ENCODE measurements at places on chromosomes 11 and 22.

DNA sequence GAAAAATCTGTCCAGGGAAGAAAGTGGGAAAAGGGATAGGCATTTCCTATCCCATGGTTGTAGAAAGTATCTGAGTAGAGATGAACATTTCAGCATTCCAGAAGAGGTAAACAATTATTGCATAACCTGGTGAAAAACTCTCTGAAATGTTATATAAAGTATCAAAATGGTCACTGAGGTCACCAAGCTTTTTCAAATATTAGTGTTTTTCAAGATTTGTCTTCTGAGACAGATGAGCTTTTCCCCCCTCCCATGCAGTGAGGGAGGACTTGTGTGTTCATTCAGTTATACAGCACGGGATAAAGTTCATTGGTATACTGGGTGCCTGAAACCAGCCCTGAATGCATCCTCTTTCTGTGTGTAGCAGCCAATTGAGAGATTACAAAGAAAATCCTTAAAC is 1.9 kb upstream of the DEPDC7 start:
- DNase-seq, result no peak

- peak; percentile 72 for DNase-seq
Measured at GRCh38 chr11:64146036-64146955, 19.6 kb downstream of the MACROD1 start.

- no peak for DNase-seq
Measured at GRCh38 chr22:21032868-21033688, 717 bp upstream of the SLC7A4 start.

GRCh38 chr11:117096201-117096991 is 1.8 kb downstream of the SIK3 start:
- DNase-seq, result peak; percentile 32

- DNase-seq, result no peak
Measured at GRCh38 chr11:68694431-68695297, 10.3 kb downstream of the GAL start.

- DNase-seq, result peak; percentile 40
Measured at GRCh38 chr11:92101920-92102319, 122.7 kb upstream of the FAT3 start.

GRCh38 chr11:124754710-124755109 is 2.7 kb upstream of the VSIG2 start:
- DNase-seq, result no peak

DNA sequence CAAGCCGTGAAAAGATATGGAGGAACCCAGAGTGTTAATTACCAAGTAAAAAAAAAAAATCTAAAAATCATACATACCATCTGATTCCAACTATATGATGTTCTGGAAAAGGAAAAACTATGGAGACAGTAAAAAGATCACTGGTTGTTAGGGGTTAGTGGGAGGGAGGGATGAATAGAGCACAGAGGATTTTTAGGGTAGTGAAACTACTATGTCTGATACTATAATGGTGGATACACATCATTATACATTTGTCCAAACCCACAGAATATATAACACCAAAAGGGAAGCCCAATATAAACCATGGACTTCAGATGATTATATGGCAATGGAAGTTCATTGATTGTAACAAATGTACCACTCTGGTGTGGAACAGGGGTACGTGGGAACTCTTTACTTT is 74.1 kb downstream of the ENTHD1 start:
- no peak for DNase-seq

DNA sequence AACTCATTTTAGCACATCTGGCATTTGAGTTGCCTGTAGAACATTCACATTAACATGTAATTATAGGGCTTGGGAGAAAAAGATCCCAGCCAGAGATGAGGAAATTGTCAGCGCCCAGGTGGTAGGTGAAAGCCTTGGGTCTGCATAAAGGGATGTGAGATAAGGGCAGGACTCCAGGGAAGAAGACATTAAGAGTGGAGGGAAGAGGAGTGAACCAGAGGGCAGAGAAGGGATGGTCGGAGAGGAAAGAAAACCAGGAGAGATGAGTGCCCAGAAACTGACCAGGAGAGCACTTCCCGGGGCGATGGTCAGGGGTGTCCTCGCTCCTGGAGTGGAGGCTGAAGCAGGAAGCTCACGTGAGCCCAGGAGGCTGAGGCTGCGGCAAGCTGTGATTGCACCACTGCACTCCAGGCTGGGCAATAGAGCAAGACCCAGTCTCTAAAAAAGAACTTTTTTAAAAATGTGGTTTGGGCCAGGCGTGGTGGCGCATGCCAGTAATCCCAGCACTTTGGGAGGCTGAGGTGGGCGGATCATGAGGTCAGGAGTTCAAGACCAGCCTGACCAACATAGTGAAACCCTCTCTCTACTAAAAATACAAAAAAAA is 20.3 kb upstream of the DGKZ start:
- peak; percentile 94 for DNase-seq

DNA sequence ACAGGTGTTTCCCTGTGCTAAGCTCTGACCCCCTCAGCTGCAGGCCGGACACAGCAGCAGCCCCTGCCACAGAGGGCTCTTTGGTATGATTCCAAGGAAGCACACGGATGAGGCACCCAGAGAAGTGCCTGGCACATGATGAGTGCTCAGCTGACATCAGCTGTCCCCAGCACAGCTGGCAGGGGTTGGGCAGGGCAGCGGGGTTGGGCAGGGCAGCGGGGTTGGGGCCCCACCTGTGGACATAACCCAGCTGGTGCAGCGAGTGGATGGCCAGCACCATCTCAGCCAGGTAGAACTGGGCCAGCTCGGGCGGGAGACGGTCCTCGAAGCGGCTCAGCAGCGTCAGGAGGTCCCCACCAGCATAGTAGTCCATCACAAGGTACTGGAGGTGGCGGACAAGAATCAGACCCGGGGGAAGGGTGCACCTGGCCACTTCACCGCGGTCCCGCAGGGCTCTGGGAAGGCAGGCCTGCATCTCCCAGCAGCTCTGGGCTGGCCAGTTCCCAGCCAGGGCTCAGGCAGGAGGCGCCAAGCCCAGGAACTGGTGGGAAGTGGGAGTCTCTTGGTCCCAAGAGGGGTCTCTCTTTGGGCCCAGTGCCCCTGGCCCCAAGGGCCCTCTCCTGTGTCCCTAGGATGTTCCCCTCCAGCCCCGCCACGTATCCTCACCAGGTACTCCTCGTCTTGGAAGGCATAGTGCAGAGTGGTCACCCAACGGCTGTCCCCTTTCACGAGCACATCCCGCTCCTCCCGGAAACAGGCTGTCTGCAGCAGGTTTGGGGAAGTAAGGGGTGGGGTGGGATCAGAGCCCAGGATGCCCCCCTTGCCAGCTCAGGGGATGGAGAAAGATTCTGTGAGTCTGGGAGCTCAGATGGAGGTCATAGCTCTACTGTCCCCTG is 4.3 kb downstream of the CDC42BPG start:
- no peak for DNase-seq

- no peak for DNase-seq
Measured at GRCh38 chr11:14872032-14872431, 20.0 kb downstream of the CYP2R1 start.

DNA sequence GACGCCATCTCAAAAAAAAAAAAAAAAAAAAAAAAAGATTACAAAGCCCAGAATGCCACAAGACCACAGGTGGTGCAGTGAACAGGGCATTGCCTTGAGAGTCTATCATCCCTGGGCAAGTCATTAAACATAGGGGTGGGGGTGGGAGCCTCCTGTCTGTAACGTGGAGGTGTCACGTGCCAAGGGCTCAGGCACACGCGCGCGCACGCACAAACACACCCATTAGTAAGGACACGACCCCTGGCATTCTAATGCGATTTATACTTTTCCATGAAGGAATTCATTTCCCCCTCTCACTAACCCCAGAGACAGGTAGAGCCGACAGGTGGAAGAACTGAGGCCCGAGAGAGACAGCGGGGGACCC is 5.8 kb upstream of the GCAT start:
- DNase-seq, result peak; percentile 61

GRCh38 chr11:14980854-14981253 is 8.7 kb upstream of the CALCA start:
- no peak for DNase-seq

DNA sequence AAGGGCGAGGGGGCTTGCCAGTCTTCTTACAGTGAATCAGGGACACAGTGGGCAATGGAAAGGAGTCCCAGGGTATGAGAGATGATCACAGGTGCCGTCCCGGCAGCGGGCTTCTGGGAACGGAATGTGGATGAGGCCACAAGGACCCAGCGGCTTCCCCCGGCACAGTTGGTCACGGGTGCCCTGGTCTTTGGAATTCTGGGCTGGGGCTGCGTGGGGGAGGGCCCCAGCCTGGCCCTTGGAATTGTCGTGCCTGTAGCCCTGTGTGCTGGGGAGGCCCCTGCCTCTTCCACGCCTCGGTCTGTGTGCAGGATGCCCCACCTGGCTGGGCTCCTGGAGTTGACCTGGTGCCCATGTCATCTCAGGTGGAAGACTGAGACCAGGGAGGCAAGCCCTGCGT is 76.6 kb downstream of the FBLN1 start:
- DNase-seq, result no peak

- DNase-seq, result no peak
Measured at GRCh38 chr11:128644576-128644975, 49.3 kb upstream of the FLI1 start.

DNA sequence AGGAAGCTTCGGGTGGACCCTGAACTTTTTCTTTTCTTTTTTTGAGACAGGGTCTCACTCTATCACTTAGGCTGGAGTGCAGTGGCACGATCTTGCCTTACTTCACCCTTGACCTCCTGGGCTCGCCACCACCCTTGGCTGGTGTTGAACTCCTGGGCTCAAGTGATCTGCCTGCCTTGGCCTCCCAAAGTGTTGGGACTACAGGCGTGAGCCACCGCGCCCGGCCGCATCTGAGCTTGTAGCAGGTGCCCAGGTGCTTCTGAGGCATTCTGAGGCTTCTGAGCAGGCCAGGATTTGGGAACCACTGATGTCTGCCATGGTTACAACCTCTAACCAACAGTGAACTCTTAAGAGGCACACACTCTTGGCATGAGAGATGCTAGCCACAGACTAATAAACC is 5.1 kb downstream of the USP35 start:
- DNase-seq, result no peak

- no peak for DNase-seq
Measured at GRCh38 chr11:27028561-27028965, 12.1 kb upstream of the BBOX1 start.

- no peak for DNase-seq
Measured at GRCh38 chr11:12784445-12784844, 110.2 kb downstream of the TEAD1 start.

- DNase-seq, result no peak
Measured at GRCh38 chr11:3667149-3668035, 3.8 kb downstream of the CHRNA10 start.

- no peak for DNase-seq
Measured at GRCh38 chr11:75518771-75519653, 6.7 kb downstream of the GDPD5 start.

GRCh38 chr11:64114231-64114630 is 51.7 kb downstream of the MACROD1 start:
- DNase-seq, result no peak

GRCh38 chr11:108680271-108680670 is 15.4 kb downstream of the DDX10 start:
- no peak for DNase-seq

- DNase-seq, result no peak
Measured at GRCh38 chr11:13896175-13896980, 66.1 kb upstream of the SPON1 start.

- peak; percentile 73 for DNase-seq
Measured at GRCh38 chr22:39242595-39243438, 2.0 kb downstream of the PDGFB start.

GRCh38 chr11:74926304-74927030 is 22.4 kb downstream of the XRRA1 start:
- DNase-seq, result no peak

- no peak for DNase-seq
Measured at GRCh38 chr11:66417000-66417399, 3.8 kb upstream of the NPAS4 start.

DNA sequence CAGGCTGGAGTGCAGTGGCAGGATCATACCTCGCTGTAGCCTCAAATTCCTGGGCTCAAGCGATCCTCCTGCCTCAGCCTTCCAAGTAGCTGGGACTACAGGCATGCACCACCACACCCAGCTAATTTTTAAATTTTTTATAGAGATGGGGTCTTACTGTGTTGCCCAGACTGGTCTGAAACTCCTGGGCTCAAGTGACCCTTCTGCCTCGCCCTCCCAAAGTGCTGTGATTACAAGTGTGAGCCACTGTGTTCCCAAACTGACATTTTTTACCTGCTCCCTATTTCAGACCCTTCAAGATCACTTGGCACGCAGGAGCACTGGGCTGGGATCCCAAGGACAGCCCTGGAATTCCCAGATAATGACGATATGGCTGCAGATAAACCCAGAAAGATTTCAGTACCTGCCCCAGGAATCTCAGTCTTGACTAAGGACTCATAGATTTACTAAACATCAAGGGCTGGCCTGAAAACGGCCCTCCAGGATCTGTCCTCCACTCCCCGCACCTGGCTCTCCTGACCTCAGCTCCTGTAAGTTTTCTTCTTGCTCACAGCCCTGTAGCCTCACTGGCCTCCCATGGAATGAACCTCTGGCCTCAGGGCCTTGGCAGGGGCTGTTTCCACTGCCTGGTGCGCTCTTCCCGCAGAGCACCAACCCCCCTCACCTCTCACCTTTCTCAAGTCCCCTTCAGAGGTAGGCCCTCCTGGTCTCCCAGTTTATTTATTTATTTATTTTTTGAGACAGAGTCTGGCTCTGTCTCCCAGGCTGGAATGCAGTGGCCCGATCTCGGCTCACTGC is 3.6 kb upstream of the CSNK1E start:
- no peak for DNase-seq

DNA sequence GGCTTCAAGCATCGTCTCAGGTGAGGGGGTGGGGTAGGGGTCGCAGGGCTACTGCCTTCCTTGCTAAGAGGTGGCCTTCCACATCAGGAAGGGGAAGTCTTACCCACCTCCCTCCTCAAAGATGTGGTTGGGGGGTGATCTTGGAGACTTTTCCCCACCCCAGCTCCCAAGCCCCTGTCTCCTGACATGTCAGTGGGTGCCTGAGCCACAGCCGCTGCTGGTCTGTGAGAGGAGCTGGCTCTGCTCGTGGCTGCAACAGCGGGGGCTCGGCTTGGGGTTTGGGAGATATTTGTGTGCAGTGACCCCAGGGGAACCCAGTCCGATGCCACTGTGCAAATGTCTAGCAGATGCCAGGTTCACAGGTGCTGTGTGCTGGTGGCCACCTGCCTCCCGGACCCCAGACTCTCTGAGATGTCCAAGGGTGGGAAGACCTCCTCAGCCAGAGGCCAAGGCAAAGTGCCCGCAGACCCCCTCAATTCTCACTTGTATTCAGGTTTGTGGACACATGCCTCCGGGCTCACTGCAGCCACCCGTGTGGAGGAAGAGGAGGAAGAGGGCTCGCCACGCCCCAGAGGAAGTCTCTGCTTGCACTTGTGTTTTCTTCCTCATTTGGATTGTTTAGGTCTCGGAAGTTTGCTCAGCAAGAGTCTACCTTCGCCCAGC is 1.9 kb downstream of the KCNQ1 start:
- no peak for DNase-seq

GRCh38 chr11:130163346-130164220 is 4.0 kb downstream of the ST14 start:
- peak; percentile 83 for DNase-seq

- peak; percentile 56 for DNase-seq
Measured at GRCh38 chr11:45078236-45079074, 68.0 kb upstream of the PRDM11 start.
